ENCODE measurements at places on chromosomes 5 and 9. TPM values are rescaled to one million over a fixed set of nuclear protein-coding genes. Genes with fewer than 3 reads are reported as not detected.

Gene CFAP157
- total RNA-seq = not detected

Gene SLIT3
- total RNA-seq = 180 TPM

Gene AHRR
- 3.0 TPM for total RNA-seq

Gene PITX1
- total RNA-seq = 0.78 TPM

Gene SLC1A3
- 12.3 TPM for total RNA-seq
